PC-3 (cell line): ENCODE measurements at places on chromosomes 12 and 14. TPM values are rescaled to one million over a fixed set of nuclear protein-coding genes. Genes with fewer than 3 reads are reported as not detected.

GRCh38 chr12:111685322-111685810 is 390 bp downstream of the BRAP start:
- peak; percentile 13 for DNase-seq

GRCh38 chr12:112843287-112843686 is 51.7 kb downstream of the RPH3A start:
- no peak for DNase-seq

DNA sequence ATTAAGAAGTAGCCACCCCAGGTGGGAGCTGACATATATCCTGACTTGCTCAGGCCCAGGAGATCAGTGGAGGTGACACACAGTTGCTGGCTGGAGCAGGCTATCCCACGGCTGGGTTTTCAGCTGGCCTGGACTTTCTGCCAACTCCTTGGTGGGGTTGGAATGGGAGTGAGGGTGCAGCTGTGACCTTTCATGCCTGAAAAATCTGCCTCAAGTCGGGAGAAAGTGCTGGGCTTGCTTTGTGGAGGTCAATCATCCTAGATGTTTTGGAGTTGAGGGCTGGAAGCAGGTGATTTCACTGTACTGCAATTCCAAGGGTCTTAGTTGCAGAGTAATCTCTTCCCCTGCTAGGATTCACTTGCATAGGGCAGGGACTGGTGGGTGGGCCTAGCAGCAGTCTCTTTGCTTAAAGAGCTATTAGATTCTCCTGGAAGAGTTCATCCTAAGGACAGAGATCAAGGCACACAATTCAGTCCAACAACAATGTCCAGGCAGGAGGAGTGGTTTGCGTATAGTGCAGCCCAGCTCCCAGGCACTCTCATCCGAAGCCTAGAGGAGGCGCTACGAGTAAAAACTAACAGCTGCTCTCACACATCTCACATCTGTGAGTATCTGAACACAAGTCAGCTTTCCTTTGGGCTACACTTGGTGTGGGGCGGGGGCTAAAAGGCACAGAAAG is 98.1 kb downstream of the GAS2L3 start:
- no peak for DNase-seq

- DNase-seq: no peak
Measured at GRCh38 chr12:107451246-107451645, 234.4 kb upstream of the PWP1 start.

ACTR10 gene
- total RNA-seq: 118 and 126 TPM in 2 replicates
